ENCODE measurements at places on chromosomes 16 and 17.

- no peak for DNase-seq
These were observed 1.1 kb downstream of the PGAP6 start for GRCh38 chr16:380762-381011.

- no peak for DNase-seq
These were observed 26.2 kb downstream of the SHISA9 start for GRCh38 chr16:12927591-12927990.

DNA sequence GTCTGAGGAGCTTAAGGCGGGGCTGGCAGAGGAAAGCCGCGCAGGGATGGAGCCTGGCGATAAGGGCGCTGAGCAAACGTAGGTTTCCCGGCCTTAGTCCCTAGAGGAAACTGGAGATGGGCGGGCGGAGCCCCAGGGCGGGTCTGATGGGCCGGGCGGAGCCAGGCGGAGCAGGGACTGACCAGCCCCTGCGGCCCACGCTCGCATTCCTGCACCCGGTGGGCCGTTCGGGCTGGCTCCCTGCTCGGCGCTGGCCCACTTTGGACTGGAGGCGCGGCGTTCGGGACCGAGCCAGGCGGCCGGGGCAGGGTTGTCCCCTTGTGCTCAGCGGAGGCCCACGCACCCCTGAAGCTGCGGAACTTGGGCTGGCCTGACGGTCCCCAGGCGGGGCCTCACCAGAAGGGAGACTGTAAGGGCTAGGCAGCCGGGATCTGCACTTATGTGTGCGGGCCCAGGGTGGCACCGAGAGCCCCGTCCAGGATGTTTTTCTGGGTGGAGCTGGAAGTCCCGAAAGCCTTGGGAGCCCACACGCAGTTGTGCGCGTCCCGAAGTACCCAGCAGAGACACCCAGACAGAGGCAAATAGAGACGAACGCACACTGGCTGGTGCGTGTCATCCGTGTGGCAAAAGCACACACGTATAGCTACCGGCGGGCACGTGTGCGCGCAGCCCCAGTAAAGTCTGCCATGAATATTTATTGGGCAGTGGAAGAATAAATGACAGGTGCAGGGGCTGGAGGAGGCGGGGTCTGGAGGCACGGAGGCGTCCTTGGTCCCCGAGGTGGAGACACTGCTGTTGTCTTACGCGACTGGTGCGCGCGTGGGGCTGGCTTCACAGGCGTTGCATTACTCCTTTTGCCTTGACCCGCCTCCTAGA, 1.4 kb downstream of the PYDC1 start:
- no peak for DNase-seq

- DNase-seq, result no peak
These were observed 48.6 kb upstream of the ZNF469 start for GRCh38 chr16:88333848-88334777.

DNA sequence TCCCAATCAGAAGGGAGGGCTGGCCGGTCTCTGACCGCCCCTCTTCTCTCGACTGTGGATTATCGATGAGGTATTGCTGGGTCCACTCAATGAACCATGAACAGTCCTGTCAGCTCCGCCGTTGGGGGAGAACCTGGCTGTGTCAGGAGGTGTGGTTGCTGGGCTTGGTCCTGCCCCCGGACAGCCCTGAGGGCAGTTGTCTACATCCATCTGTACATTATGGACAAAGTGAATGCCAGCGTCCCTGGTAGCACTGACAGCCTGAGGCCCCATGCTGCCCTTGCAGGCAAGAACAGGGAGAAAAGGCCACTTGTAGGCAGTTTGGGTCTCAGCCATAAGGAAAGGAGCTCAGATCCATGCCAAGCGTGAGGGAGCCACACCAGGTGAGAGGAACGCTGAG, 38.9 kb downstream of the ST3GAL2 start:
- no peak for DNase-seq

- DNase-seq, result no peak
These were observed 430.4 kb downstream of the HAPSTR1 start for GRCh38 chr16:9521749-9522370.

Measured in stimulated activated CD4-positive, alpha-beta T cell treated with anti-CD3 and anti-CD28 coated beads, Interleukin-4, amount 100 ng/mL, for 1 hour (primary cell).